ENCODE measurements at places on chromosomes 11 and 22.

DNA sequence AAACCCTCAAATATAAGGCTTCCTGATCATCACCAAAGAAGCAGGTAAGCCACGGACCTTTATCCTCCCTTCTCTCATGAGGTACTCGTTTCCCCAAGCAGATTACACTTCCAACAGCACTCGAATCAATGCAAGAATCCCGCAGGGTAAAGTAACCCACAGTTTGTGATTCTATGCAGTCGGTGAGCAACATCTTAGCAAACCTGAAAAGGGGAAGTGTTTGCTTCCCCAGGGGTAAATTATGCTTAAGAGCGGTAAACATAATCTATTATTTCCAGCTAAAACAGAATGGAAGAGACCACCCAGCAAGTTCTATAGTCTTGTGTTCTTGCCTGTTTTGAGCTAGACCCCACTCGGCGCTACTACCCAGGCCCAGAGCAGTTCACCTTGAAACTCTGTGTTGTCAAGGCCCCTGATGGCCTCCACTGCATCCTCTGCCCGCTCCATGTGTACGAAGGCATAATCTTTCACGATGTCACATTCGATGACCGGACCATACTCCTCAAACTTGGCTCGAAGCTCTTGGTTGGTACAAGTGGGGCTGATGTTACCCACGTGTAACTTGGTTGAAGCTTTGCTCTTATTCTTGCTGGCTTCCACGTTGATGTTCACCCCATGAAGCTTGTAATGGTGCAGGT, 1.3 kb downstream of the RBM4B start:
- no peak for DNase-seq

DNA sequence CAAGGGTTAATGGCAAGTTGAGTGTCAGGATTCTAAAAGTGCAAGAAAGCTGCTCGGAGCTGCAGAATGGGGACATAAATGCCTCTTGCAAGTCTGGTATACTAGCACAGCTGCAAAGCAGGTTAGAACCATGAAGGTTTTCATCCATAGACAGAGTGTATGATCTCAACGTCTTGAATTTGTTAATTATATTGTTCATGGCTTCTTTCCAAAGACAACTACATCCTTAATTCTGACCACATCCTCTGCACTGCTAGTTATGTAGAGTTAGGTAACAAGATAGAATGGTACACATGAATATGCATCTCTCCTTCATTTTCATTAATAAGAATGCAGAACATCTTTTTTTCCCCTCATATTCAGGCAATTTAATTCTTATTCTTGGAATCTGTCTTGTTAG, 34.2 kb downstream of the EXPH5 start:
- no peak for DNase-seq

DNA sequence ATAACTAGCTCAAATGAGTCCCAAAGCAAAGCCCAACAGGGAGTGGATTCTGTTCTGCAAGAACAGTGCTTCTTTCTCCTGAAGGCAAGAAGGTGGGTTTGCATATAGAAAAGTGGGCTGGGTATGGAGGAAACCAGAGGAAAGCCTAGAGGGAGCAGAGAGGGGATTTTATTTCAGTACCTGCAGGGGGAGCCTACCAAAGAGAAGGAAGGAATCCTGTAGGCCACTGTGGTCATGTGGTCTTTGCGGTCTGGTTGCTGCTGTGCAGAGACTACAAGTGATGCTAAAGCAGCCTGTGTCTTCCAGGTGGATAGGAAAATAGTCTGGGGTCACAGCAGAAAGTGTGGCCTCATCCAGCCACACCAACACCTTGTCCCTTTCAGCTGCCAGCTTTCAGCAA, 33.2 kb upstream of the ZBTB16 start:
- no peak for DNase-seq

- DNase-seq, result no peak
These were observed 22.1 kb downstream of the FAM76B start for GRCh38 chr11:95767498-95767897.

GRCh38 chr11:64180891-64181290, 5.1 kb upstream of the STIP1 start:
- DNase-seq, result no peak

- DNase-seq, result no peak
These were observed 53.9 kb downstream of the MICAL2 start for GRCh38 chr11:12164061-12165014.

GRCh38 chr22:47200273-47201051, 438.0 kb downstream of the TBC1D22A start:
- DNase-seq, result no peak

- DNase-seq, result no peak
These were observed 57.3 kb downstream of the TP53I11 start for GRCh38 chr11:44893308-44893822.

GRCh38 chr11:48033918-48034341, 53.6 kb downstream of the PTPRJ start:
- DNase-seq, result no peak

GRCh38 chr22:37733625-37734401, 37.0 kb downstream of the TRIOBP start:
- DNase-seq, result no peak

DNA sequence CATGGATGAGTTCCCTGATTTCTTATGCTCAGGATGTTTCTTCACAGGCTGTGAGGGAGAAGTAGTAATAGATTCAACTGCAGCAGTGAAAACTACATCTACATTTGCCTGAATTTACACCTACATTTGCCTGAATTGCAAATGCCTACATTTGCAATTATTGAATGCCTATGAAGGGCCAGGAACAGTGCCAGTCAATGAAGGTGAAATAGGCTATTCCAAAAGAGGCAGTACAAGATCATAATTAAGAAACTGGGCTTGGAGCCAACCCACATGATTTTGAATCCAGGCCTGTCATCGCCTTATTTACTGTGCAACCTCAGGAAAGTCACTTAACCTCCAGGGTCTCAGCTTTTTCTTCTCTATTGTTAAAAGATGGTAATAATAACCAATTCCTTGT, 1353.3 kb downstream of the FAM181B start:
- DNase-seq, result no peak

DNA sequence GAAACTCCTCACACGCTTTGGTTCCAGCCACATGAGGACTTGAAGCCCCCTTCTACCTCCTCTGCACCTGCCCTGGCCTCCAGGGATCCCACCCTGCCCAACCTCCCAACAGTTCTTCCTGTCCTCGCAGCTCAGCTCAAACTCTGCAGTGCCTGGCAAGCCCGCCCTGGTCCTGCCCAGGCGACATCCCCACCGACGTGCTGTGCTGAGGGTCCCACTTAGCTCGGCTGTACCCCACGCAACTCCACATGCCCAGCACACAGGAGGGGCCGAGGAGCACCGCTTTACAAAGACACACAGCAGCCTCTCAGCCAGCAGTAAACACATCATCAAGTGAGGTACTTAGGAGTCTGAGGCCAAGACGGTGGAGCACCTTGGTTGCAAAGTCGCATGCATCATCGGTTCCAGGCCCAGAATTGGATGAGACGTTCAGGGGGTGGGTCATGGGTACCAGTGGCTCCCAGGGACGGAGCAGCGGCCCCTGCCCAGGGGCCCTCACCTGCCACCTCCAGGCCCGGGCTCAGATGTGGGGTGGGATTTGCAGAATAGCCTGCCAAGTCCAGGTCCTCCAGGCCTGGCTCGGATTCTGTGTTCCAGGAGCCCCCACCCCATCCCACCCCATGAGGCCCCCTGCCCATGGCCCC, 72.6 kb downstream of the CELSR1 start:
- DNase-seq, result no peak

DNA sequence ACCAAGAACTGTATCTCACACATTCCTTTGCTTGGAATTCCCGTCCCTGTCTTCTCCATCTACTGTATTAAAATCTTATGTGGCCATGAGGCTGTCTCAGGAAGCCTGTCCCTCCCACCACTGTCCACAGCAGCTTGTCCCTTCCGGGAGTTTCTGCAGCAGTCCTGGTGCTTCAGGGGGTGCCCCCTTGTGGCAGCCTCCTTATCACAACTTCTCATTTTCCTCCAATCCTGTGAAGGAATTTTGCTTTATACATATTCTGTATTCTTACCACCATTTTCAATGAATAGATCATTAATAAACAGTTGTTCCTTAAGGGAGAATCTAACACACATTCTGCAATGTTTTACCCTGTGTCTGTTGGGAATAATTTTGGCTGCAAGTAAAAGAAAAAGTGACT, 220.4 kb upstream of the RAG2 start:
- no peak for DNase-seq

DNA sequence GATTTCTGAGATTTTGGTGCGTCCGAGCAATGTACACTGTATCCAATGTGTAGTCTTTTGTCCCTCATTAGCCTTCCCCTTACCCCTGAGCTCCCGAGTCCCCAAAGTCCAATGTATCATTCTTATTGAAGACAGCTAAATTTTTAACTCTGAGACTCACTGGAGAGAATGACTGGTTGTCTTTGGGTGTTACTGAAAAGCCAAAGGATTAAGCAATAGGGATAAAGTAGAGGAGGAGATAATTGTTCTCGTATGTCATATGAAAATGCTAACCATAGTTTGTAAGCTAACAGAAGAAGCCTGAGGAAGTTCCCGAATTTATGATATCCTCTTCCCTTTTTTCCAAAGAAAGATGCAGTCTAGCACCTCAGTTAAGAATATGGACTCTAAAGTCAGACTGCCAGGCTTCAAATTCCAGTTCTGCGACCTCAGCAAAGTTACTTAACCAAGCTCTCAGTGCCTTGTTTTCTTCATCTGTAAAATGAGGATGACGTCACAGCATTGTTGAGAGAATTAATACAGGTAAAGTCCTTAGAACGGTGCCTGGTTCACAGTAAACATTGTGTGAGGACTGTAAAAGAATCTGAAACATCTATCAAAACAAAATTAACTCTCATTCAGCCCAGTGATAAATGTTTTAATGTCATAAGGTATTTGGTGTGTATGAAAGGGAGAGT, 1.6 kb upstream of the MSANTD2 start:
- DNase-seq, result no peak

DNA sequence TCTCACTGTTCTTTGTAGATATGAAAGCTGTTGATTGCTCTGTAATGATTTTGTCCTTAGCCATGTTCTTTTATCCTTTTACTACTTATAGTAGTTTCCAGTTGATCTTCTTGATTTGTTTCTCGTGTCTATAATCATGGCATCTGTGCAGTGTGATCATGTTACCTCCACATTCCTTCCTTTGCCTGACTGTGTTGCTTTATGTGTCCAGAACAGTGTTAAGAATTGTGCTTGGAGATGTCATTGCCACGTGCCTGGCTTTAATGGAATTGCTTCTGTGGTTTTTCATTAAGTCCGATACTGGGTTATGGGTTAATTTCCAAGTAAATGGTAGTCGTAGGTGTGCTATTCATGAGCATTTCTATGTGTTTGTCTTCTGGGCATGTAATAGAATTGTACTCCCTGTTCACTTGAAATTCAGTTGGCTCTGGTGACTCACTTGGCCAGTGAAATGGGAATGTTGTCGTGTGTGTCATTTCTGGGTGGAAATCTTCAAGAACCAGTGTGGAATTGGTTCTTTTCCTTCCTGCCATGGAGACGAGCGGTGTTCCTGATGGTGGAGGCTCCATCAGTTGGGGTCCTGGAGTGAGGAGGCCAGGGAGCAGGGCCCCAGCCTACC, 6.8 kb downstream of the GTSE1 start:
- DNase-seq, result no peak

DNA sequence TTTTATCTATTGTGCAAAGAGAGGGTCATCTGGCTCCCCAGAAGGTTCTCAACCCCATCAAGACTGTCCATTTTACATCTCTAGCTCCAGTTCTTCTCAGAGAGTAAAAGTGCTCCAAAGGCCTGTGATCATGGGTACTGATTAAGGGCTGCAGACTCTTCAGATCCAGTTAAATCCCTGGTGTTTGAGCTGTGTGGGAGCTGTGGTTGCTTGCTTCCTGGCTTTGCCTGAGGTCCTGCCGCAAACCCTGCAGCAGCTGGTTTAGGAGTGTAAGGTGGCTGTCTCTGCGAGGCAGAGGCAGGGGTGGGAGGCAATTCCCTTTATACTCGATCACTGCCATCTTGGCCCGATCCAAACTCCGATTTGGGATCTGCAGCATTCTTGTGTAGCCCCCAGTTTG, 1.2 kb downstream of the MRPL17 start:
- DNase-seq, result no peak

- DNase-seq, result no peak
These were observed 160.5 kb upstream of the NAV2 start for GRCh38 chr11:19552161-19552560.

GRCh38 chr11:95944623-95945022, 20.7 kb upstream of the MTMR2 start:
- DNase-seq, result no peak

DNA sequence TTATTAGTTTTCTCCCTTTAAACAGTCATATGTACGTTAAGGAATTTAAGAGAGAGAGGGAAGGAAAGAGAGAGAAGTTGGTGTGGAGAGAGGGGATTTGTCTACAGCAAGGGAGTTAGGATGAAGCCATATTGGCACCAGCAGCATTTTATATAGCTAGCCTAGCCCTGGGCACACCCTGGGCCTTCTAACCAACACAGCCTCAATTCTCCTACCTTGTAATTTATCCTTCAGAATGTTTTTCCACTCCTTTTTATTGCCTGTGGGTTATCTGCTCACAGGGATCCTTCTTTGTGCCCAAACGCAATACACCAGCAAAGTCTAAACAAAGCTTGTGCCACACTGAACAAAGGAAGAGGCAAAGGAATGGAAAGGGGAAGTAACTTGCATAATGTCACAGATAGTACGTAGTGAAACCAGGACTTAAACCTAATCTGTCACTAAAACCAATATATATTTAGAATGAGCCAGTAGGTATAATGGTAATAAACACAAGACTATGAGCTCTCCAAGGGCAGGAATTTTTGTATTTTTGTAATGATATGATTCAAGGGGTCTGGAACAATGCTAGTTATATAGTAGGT, 613.8 kb upstream of the TENM4 start:
- no peak for DNase-seq

DNA sequence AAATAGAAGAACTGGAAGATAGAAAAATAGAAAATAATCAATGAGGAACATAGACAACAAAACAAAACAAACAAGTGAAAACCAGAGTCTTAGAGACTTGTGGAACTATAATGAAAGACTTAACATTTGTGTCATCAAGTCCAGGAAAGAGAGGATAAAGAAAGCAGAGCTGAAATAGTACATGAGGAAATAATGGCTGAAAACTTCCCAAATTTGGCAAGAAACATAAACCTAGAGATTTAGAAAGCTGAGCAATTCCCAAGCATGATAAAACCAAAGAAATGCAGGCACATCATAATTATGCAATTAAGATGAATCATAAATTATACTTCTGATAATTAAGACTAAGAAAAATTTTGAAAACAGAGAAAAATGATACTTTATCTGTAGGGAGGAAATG, 614.5 kb downstream of the ETS1 start:
- DNase-seq, result no peak

GRCh38 chr11:35077709-35078469, 61.1 kb upstream of the CD44 start:
- no peak for DNase-seq

DNA sequence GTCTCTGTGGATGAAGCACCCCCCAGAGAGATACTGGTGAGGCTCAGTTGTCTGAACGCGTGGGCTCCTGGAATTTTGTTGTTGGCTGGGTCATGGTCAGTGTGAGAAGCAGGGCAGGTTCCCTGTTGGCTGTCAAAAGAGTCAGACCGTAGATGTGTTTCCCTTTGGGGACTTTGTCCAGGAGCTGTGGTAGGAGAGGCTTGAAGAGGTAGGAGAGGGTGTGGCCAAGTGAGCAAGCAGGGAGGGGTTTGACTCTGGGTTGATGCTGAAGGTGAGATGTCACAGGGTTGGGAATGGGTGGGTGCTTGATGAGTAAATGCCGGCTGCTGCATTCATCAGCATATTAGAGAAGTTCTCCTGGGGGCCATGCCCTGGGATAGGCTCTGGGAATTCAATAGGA, 803.2 kb downstream of the TBC1D22A start:
- DNase-seq, result no peak

- DNase-seq, result no peak
These were observed 7.9 kb upstream of the CHRNA10 start for GRCh38 chr11:3679077-3679476.
